ENCODE measurements at places on chromosomes 5 and 9.

DNA sequence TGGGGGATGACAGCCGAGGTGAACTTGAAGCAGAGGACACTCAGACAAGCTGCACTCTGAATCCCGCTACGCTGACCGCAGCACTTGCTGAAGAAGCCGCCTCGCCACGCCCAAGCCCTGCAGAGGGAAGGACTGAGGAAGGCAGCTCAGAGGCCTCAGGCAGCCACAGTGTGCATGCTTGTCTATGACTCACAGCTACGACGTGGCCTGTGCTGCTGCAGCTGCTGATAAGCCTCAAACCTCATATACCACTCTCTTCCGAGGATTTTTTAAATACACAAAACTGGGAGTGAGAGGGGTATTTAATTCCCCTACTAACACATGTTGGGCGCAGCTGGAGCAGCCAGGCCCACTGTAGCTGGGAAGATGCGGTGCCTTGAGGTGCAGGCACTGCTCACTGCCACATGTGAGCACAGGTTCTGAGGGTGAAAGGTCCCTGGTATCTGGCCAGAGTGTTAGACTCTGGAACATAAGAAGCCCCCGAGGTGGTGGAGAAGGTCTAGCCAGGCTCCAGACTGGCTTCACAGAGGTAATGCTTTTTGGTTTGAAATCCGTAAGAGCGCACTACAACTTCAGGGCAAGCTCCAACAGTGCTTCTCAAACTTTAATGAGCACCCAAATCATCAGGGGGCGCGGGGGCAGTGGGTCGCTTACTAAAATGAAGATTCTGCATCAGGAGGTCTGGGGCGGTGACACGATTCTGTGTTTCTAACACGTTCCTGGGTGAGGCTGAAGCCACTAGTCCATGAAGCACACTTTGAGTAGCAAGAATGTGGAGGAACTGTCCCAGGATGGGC is 196.8 kb downstream of the AUH start:
- DNase-seq: peak; percentile 99

DNA sequence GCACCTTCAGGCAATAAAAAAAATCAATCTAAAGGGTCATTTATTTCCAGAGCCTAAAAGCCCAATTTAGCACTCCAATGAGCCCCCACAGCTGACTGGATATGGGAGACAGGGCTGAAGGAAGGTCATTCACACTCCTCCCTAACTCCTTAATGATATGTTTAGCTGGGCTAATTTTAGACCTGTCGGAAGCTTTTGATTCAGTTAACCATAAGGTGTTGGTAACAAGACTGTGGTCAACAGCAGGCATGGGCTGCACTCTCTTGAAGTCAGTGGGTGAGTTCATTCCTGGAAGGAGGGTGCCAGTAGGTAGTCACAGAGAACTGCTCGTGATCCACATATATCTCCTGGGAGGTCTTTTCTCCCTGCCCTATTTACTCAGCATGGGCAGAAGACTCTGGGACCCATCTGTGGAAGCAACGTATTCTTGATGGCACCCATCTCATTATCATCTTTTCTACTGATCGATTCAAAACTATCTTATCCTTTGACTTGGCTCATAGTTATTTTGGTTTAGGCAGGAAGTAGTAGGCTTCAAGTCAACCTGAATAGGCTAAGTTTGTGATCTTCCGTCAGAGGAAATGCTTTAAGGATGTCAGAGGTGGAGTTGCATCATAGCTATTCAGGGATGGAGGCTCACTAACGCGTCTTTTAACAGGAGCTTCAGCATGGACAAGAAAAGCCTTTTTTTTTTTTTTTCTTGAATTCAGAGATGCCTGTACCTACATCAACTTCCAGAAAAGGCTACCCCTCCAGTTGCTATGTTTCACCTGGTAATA is 367.7 kb upstream of the SLC30A5 start:
- no peak for DNase-seq

DNA sequence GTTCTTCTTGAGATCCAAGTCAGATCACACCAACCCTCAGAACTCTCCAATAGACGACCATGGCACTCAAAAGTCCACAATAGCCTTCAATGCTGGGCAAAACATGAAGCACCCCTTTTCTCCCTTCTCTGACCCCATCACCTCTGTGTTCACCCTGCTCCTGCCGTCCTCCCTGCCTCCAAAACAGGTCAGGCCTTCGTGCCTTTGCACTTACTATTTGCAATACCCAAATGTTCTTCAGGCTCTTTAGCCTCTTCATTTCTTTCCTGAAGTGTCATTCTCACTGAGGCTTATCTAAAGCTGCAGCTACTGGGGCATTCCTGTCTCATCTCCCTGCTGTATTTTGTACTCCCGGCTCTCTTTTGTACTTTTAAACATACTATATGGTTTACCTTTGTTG is 2.0 kb upstream of the ROPN1L start:
- no peak for DNase-seq

GRCh38 chr5:177372034-177372896 is 12.0 kb upstream of the SLC34A1 start:
- no peak for DNase-seq

GRCh38 chr9:134502266-134502791 is 139.3 kb upstream of the COL5A1 start:
- no peak for DNase-seq

GRCh38 chr9:13898957-13899356 is 415.0 kb downstream of the NFIB start:
- no peak for DNase-seq

GRCh38 chr5:85484982-85485574 is 1100.4 kb upstream of the EDIL3 start:
- no peak for DNase-seq

DNA sequence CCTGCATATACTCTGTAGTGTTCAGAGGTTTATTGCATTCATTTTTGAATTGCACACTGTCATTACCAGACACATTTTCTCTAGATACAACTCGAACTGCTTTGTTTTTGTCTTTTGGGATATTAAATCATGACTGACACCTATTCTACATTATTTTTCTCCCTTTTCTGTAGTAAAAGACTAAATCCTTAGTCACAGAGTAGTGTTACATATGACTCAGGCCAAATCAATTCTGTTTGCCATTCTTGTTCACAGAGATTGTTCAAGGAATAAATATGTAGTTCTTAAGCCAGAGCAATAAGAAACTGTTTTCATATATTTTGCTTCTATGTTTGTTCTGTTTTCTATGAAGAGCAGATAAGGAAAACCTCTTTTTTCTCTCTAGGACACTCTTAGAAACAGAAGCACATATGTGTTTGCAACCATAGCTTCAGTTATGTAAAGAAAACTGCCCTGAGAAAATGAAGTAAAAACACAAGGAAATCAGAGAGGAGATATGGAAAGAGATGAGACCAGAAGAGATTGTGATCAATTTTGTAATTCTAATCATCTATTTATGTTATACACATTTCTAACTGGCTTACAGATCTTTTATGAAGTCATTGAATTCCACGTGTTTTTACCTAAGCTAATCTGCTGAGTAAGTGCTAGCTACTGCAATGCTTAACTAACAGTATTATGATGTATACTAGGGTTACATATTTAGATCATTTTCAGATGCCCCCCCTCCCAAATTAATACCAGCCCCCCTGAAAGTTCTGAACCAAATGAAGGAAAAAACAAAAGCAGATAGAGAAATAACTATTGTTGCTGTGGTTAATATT is 1995.6 kb upstream of the CDH6 start:
- DNase-seq: no peak

DNA sequence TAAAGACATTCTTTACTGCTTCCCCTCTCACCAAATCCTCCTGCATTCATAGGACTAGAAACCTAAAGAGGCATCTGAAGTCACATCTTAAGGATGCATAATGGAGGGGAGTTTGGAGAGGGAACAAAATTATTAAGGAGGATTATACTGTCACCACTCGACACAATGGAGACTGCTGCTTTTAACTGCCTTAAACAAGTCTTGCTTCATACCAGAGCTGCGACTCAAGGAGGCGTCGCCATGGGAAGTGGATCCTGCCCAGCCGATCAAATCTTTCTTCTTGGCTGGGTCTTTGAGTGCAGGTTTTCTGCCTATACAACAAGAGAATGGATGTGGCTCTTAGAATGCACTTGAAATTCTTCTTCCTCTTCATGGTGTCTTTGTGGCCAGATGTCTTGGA is 66.7 kb upstream of the FOXE1 start:
- DNase-seq: no peak

- no peak for DNase-seq
Measured at GRCh38 chr5:378301-378891, 56.9 kb downstream of the AHRR start.

DNA sequence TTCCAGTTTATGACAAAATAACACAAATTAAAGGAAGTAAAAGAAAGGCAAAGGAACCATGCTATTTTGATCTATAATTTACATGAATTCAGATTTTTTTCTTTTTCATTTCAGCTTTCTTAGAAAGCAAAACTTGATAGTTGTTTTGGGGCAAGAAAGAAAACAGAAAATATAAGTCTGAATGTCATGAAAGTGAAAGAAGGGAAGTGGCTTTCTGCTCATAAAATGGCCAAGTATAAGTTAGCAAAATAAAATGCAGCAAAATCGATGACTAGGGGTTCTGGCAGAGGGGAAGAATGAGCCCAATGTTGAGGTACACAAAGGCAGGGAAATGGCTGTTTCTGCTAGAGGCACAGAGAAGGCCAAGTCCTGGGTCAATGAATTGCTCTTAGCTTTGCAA is 3.0 kb upstream of the IFNW1 start:
- DNase-seq: no peak

Data from fibroblast of villous mesenchyme (primary cell).